Muscle of back (tissue), 13 donors: ENCODE measurements at places on chromosomes 2 and 18.

DNA sequence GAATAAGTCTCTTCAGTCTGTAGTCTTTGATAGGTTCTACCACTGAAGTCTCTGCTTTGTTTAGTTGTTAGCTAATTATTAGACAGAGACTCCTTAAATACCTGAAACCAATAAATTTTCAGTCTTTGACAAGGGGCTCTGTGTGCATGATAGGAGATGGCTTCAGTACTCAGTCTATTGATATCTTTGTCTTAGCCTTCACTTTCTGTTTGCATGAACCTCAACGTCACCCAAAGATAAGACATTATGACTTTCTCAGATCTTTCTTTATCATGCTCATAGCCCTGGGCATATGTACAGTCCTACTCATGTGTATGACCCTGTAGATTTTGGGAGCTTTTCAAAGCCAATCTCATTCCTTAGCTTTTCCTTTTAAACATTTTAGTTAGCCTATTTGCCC, 183.5 kb upstream of the GCFC2 start:
- no peak for DNase-seq

DNA sequence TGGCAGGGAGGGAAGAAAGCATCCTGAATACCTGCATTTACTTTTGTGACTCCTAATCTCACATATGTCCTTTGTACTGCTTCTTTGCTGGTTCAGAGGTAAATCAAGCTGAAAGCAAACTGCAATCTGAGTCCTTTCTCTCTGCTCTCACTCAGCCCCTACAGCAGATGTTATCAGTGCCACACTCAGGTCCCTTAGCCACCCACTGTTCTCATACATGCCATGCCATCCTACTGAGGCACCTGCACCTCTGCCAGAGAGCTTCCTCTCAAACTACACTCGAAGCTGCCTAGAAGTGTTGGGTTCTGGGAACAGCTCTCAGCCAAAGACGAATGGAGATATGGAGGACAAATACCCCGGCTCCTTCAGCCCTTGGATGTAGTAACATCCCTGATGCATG, 244.5 kb downstream of the TXNL1 start:
- DNase-seq: no peak

GRCh38 chr18:68555879-68556301, 159.0 kb downstream of the TMX3 start:
- DNase-seq: no peak

DNA sequence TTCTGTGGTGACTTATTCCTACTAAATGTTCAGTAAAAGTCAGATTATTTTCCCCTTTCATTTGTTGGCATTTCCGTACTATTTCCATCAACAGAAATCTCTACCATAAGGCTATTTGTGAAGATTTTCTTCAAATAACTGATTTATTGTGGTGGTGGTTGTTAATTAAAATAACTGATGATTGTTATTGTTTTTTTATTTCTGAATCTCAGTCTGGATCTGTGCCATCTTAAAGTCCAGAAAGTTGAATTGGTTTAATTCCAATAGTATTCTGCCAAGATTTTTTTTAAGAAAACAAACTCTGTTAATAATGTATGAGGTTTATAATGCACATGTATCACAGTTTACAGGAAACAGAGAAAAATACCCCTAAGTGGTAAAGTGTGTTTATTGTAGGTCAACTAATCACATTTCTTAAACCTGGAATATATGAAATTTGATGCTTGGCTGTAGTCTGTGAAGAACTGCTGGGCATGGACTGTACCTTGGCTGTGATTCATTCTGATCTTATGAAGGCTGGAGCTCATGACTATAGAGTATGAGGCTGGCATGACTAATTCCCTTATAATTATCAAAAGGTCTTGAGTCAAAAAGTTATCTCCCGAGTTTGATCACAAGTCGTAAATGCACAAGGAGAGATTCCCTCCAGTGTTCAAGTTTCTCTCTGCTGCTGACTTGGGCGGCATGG, 134.2 kb upstream of the RND3 start:
- DNase-seq: no peak

DNA sequence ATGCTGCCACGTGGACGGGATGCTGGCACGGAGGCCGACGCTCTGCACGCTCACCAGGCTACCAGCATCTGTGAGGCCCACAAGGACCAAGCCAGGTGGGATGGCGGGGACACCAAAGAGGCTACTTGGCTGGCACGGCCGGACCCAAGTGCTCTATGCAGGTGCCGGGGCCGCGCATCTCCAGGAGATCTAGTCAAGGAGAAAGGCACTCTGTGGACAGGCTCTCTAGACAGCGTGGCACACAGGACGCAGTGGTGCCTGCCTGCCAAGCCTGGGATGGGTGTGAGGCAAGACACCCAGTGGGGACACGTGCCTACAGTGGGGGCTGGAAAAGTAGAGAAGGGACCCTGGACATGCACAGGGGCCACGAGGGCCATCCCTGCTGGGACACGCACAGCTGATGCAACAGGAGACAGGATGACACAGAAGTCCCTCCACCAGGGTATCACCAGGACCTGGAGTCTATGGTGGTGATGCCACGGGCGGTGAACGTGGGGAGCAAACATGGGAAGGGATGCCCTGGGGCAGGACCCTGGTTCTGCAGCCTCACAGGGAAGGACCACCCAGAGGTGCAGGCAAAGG, 28.5 kb downstream of the ZNF516 start:
- DNase-seq: no peak

DNA sequence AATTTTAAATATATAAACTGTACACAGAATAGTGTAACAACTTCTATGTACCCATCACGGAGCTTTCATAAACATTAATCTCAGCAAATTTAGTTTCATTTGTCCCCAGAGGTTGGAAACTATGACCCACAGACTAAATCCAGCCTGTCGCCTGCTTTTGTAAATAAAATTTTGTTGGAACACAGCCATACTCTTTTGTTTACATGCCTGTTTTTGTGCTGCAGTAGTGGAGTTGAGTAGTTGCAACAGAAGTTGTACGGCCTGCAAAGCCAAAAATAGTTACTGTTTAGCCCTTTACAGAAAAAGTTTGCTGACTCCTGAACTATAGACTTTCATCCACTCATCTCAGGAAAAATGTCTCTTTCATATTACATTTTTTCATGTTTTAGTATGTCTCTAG, 39.8 kb downstream of the RBM45 start:
- DNase-seq: peak; percentile 32

GRCh38 chr2:101274142-101274541, 21.5 kb downstream of the CNOT11 start:
- no peak for DNase-seq

GRCh38 chr2:212274215-212274614, 264.4 kb downstream of the ERBB4 start:
- DNase-seq: no peak

DNA sequence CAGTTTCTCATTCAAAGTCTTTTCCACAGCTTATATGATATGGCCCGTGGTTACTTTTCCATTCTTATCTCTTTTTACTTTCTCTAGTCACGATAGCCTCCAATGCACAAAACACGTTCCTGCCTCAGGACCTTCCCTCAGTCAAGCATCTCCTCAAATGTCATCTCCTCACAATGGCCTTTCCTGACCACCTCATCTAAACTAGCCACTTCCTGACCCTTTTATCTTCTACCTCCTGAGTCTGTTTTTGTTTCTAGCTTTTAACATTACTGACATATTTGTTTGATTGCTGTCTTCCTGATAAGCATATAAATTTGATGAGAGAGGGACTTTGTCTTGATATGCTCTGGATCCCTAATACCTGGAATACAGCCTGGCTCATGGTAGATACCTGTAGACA, 7.6 kb downstream of the PGAP1 start:
- no peak for DNase-seq

- no peak for DNase-seq
Measured at GRCh38 chr2:183925281-183925680, 673.0 kb upstream of the ZNF804A start.

DNA sequence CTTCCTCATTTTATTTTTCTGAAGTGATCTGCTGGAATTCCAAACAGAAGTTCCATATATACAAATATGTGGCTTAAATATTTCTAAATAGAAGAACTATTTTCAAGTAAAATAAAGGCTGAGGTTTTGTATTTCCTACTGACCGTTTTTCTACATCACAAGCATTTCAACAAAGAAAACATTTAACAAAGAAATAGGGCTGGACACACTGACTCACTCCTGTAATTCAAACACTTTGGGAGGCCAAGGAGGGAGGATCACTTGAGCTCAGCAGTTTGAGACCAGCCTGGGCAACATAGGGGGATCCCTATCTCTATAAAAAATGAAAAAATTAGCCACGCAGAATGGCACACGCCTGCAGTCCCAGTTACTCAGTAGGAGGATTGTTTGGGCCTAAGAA, 44.6 kb downstream of the TANK start:
- DNase-seq: no peak

- DNase-seq: no peak
Measured at GRCh38 chr18:41955688-41956087, 654 bp downstream of the PIK3C3 start.

GRCh38 chr2:202064171-202064880, 8.7 kb upstream of the KIAA2012 start:
- peak; percentile 92 for DNase-seq

DNA sequence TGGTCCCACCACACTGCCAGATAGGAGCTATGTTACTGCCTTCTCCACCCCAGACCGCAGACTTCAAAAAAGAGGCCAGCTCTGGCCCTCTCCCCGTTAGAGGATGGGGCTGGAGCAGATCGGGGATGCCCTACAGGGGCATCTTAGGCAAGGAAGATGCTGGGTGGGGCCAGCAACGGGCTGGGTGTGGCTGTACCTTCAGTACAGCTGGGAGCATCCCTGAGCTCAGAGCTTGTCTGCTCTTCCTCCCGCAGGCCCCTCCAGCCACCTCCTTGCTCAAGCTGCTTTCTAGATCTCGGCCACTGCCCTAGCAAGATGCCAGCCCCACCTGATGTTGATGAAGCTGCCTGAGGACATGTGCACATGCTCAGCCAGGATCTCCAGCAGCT, 9.8 kb downstream of the PTPRN start:
- no peak for DNase-seq

DNA sequence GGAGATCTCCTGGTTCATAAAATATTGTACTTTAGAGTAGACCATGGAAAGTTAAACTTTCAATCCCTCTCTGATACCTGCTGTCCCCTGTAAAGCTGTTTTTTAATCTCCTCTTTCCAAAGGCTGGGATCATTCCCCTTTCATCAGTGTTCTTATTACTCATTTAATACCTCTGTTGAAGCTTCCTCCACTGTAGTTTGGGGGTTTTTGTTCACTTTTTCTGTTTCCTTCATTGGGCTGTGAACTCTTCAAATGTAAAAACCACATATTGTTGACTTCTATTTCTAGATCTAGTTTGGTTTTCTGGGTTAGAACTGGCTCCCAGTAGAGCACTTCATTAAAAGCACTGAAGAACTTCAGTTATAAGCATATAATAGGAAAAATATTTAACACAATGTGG, 598.1 kb downstream of the RNF144A start:
- no peak for DNase-seq

GRCh38 chr2:225493420-225494099, 94.0 kb downstream of the NYAP2 start:
- DNase-seq: no peak

- DNase-seq: no peak
Measured at GRCh38 chr2:141201016-141201565, 929.7 kb downstream of the LRP1B start.

GRCh38 chr2:175414882-175415487, 233.5 kb upstream of the ATP5MC3 start:
- peak; percentile 47 for DNase-seq

DNA sequence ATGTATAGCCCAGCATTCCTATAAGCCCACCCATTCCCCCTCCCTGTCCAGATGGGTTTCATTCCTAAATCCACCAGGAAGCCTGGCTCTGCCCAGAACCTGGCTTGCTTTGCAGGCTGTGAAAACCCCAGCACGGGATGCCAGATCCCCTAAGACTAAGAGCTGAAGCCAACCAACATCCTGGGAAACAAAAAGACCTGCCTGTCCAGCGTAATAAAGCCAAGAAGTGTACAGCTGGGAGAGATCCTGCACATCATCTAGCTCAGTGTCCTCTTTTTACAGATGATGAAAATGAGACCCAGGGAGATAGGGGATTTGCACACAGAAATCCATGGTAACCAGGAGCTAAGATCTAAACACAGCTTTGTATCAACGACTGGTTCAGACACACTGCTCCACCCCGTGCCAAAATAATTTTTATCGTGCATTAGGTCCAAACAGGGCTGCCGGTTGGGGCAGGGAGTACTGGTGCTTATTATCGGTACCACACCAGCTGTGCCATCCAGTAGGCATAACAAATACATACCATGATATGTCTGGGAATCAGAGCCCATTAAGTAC, 2.9 kb downstream of the RND3 start:
- no peak for DNase-seq

- DNase-seq: no peak
Measured at GRCh38 chr2:109204412-109204811, 75.4 kb downstream of the SH3RF3 start.

- peak; percentile 71 for DNase-seq
Measured at GRCh38 chr2:196413821-196414274, 225.7 kb upstream of the CCDC150 start.

- no peak for DNase-seq
Measured at GRCh38 chr2:222813177-222813843, 47.5 kb upstream of the ACSL3 start.

- DNase-seq: no peak
Measured at GRCh38 chr18:30852980-30853379, 189.6 kb downstream of the DSC3 start.

GRCh38 chr2:205461169-205461568, 221.1 kb upstream of the NRP2 start:
- no peak for DNase-seq

GRCh38 chr2:106869512-106870275, 16.3 kb downstream of the ST6GAL2 start:
- no peak for DNase-seq

- no peak for DNase-seq
Measured at GRCh38 chr2:173282795-173283545, 71.7 kb upstream of the CDCA7 start.

DNA sequence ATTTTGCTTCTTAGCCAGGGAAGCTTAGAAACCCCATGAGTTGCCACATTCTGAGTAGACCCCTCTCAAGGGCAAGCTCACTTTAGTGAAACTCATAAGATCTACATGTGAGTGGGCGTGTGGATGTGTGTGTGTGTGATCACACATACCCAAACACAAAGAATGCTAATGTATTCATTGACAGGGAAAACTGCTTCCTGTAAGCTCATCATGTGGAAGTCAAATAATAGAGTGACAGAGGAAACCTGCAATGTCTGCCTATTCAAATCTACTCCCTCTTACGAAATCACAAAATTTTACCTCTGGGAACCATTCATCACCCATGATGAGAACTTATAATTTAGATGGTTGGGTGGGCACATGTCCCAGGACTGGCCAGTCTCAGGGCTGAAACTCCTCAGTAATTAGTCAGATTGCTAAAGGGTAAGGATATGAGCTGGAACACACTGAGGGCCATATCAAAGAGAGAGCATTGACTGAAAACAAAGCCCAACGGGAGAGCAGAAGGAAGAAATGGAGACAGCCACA, 94.5 kb upstream of the CCDC150 start:
- no peak for DNase-seq
